ENCODE measurements at places on chromosomes 1 and 21.

DNA sequence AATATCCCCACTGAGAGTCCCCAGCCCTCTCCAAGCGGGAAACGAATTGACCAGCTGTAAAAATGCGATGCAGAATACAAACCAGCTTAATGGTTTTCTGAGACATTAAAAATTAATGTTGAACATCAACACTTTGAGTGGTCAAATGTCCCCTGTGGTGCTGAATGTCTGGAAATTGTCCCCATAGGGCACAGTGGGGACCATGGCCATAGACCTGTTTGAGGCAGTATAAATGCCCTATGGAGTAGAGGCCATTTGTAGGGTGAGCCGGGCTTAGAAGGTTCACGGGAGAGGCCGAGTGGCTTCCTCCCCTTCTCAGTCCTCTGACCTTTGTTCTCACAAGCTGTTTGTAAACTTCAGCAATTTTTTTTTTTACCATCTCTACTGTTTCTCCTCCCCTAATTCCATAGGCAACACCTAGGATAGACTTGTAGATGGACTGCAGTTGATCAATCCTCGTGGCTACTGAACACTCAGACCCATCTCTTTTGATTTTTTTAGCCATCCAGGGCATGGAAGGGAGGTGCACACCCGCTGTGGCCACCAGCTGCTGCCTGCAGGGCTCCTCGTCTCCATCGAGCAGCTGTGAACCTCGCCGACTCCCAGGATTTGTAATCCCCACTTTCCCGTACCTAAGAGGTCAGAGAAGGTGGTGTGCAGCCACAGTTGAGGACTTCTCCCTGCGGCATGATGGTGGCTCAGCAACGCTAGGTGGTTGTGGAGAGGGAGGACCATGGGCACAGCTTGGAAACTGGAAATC lies 41.0 kb downstream of the KAZN start:
- no peak for ATAC-seq
- H3K36me3 ChIP-seq, result no peaks in the 10 kb centered on the region
- no peaks in the 10 kb centered on the region for H3K4me1 ChIP-seq
- no peak overlapping the region for H3K4me3 ChIP-seq
- H3K27me3 ChIP-seq, result no peaks in the 10 kb centered on the region

DNA sequence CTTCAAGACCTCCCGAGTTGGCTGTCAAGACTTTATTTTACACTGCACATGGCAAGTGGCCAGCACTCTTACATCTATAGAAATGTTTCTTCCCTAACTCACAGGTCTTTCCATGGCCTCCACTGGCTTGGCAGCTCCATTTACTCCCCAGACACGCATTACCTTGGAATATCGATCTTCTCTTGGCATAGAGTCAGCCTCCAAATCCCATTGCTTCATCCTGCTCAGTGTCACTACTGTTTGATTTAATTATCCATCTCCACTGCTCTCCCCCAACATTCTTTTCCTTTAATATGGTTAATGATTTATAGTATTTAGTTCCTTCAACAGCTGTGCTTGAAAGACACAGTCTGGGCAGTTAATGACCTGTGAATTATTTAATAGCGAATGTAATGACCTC lies 241.2 kb upstream of the MAP1LC3C start:
- H3K4me1 ChIP-seq, result peaks cover 5% of the 10 kb centered on the region
- H3K27me3 ChIP-seq, result no peaks in the 10 kb centered on the region
- no peaks in the 10 kb centered on the region for H3K36me3 ChIP-seq
- no peak for ATAC-seq

- H3K36me3 ChIP-seq, result no peaks in the 10 kb centered on the region
- ATAC-seq, result no peak
- no peak overlapping the region for H3K27ac ChIP-seq
- no peak overlapping the region for H3K4me3 ChIP-seq
- H3K27me3 ChIP-seq, result peaks cover 25% of the 10 kb centered on the region
- no peaks in the 10 kb centered on the region for H3K4me1 ChIP-seq
These were observed 6.6 kb upstream of the AK4 start for GRCh38 chr1:65141394-65141793.

- H3K36me3 ChIP-seq, result no peaks in the 10 kb centered on the region
- peaks cover 13% of the 10 kb centered on the region for H3K4me1 ChIP-seq
- H3K27ac ChIP-seq, result no peak overlapping the region
- H3K27me3 ChIP-seq, result peaks cover 14% of the 10 kb centered on the region
- H3K4me3 ChIP-seq, result no peak overlapping the region
These were observed 1.7 kb upstream of the C2CD2 start for GRCh38 chr21:41955516-41955915.

- H3K27ac ChIP-seq, result no peak overlapping the region
- H3K36me3 ChIP-seq, result no peaks in the 10 kb centered on the region
- peaks cover 40% of the 10 kb centered on the region for H3K27me3 ChIP-seq
These were observed 339.1 kb downstream of the NTNG1 start for GRCh38 chr1:107479865-107480350.

DNA sequence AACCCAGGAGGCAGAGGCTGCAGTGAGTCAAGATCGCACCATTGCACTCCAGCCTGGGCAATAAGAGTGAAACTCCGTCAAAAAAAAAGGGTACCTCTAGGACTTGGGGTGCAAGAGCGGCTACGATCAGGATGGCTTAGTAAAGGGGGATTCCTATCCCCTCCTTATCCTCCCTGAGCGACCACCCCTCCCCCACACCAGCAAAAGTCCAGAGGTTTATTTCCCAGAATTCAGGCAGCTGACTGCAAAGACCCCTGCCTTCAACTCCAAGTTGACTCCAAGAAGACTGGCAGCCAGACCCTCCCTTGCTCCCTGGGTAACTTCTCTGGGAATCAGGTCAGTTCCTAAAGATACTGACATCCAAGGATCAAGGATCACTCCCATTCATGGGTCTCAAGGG lies 12.4 kb upstream of the PRDM16 start:
- no peaks in the 10 kb centered on the region for H3K4me1 ChIP-seq
- peaks cover 6% of the 10 kb centered on the region for H3K27me3 ChIP-seq
- H3K36me3 ChIP-seq, result no peaks in the 10 kb centered on the region

GRCh38 chr1:2204415-2205190 lies 10.0 kb upstream of the FAAP20 start:
- peak; percentile 24 for ATAC-seq
- no peaks in the 10 kb centered on the region for H3K27me3 ChIP-seq
- H3K4me1 ChIP-seq, result peaks cover under 1% of the 10 kb centered on the region
- H3K4me3 ChIP-seq, result no peak overlapping the region

GRCh38 chr1:16213013-16213412 lies 561 bp upstream of the ARHGEF19 start:
- no peak for ATAC-seq
- H3K27me3 ChIP-seq, result no peaks in the 10 kb centered on the region
- H3K36me3 ChIP-seq, result no peaks in the 10 kb centered on the region
- H3K4me1 ChIP-seq, result peaks cover 4% of the 10 kb centered on the region
- H3K4me3 ChIP-seq, result no peak overlapping the region

DNA sequence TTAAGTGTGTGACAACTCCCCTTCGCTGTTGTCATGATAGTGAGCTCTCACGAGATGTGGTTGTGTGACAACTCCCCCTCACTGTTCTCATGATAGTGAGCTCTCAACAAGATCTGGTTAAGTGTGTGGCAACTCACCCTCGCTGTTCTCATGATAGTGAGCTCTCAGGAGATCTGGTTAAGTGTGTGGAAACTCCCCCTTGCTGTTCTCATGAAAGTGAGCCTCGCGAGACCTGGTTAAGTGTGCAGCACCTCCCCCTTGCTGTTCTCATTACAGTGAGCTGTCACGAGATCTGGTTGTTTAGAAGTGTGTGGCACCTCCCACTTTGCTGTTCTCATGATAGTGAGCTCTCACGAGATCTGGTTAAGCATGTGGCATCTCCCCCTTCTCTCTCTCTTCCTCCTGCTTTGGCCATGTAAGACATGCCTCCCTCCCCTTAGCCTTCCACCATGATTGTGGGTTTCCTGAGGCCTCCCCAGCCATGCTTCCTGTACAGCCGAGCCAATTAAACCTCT lies 25.1 kb upstream of the LSS start:
- H3K27me3 ChIP-seq, result no peaks in the 10 kb centered on the region
- H3K4me3 ChIP-seq, result peak overlapping the region; percentile 48
- H3K4me1 ChIP-seq, result peaks cover 20% of the 10 kb centered on the region
- H3K36me3 ChIP-seq, result peaks cover 100% of the 10 kb centered on the region
- peak overlapping the region; percentile 89 for H3K27ac ChIP-seq

- H3K36me3 ChIP-seq, result no peaks in the 10 kb centered on the region
- no peak for ATAC-seq
- no peaks in the 10 kb centered on the region for H3K4me1 ChIP-seq
- peaks cover 7% of the 10 kb centered on the region for H3K27me3 ChIP-seq
These were observed 166.4 kb downstream of the PSMG1 start for GRCh38 chr21:39016740-39017315.

DNA sequence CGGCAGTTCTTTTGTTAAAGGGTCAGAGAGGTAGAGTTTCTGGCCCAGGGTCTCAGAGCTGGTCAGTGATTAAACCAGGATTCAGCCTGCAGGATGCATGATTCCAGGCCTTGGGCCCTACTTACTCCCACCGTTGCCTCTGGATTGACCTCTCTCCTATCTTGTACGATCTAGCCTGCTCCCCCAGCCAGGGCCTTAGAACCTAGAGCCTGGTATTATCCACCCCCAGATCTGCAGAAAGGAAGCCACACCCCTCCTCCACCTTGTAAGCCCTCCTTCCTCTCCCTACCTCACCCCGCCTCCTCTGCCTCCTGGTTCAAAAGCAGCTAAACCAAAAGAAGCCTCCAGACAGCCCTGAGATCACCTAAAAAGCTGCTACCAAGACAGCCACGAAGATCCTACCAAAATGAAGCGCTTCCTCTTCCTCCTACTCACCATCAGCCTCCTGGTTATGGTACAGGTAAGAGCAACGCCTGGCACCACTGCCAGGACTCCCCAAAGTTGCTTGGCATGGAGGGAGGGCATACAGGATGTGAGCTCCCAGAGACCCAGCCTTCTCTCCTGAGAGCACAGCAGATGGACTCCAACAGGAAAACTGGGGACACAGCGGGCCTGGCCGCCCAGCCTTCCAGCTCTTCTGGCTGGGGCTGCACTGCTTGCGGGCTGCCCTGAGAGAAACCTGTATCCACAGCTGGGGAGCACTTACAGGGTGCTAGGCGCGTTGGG lies at the start of gene CD52:
CD52 (plus strand) TSS at position 347 of the 726 bp plus-strand sequence; CDS start at position 407, 60 bp downstream.
- H3K36me3 ChIP-seq, result peaks cover 53% of the 10 kb centered on the region
- H3K4me1 ChIP-seq, result peaks cover 36% of the 10 kb centered on the region
- H3K27ac ChIP-seq, result peak within 1 kb of the TSS; percentile 96
- ATAC-seq, result peak; percentile 65

DNA sequence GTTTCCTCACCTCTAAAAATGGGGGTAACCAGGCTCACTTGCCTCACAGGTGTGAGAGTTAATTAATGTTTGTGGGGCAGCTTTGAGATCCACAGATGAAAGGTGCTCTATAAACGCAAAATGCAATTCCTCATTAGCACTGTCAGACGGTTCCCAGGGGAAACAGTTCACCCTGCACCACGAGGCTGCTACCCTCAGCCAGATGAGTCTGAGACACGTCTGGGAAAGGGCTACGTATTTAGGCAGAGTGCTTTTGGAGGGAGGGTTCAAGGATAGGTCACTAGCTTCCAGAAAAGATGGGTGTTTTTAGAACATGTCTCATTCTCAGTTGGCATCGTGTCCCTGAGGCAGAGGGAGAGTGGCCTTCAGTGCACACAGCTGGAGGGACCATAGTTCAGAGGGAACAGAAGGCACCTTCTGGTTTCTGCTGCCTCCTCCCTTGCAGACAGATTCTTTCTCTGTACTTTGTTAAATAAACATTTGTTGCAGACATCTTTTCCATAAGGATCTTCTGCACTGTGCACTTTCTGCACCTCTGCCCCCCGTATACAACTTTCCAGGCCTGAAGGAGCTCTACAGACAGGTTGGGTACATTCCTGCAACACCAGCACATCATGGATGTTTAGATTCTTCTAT lies 139.9 kb downstream of the CLIC6 start:
- peak overlapping the region; percentile 78 for H3K4me3 ChIP-seq
- peaks cover 100% of the 10 kb centered on the region for H3K36me3 ChIP-seq
- no peaks in the 10 kb centered on the region for H3K27me3 ChIP-seq
- peaks cover 76% of the 10 kb centered on the region for H3K4me1 ChIP-seq

- H3K4me1 ChIP-seq, result peaks cover 9% of the 10 kb centered on the region
- no peak overlapping the region for H3K27ac ChIP-seq
These were observed 12.9 kb upstream of the CD55 start for GRCh38 chr1:207308451-207309190.

- ATAC-seq, result no peak
- H3K27ac ChIP-seq, result no peak overlapping the region
- no peak overlapping the region for H3K4me3 ChIP-seq
- peaks cover 25% of the 10 kb centered on the region for H3K27me3 ChIP-seq
These were observed 92.8 kb downstream of the ETS2 start for GRCh38 chr21:38898422-38899096.

DNA sequence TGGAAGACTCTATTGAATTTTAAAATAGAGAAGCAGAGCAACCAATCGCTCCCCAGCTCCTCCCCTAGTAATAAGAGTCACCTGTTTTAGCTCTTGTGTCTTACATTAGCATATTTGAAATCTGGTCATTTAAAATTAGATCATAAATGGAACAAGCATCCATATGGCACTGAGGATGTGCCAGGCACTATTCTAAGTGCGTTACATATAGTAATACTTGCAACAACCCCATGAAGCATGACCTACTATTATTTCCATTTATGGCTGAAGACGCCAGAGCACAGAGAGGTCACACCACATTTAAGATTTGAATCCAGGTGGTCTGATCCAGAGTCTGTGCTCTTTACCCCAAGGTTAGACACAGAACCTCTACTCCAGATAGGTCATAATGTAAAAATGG lies 82.0 kb upstream of the HIVEP3 start:
- H3K36me3 ChIP-seq, result no peaks in the 10 kb centered on the region
- no peak overlapping the region for H3K4me3 ChIP-seq
- peaks cover 6% of the 10 kb centered on the region for H3K4me1 ChIP-seq
- H3K27ac ChIP-seq, result peak overlapping the region; percentile 16

DNA sequence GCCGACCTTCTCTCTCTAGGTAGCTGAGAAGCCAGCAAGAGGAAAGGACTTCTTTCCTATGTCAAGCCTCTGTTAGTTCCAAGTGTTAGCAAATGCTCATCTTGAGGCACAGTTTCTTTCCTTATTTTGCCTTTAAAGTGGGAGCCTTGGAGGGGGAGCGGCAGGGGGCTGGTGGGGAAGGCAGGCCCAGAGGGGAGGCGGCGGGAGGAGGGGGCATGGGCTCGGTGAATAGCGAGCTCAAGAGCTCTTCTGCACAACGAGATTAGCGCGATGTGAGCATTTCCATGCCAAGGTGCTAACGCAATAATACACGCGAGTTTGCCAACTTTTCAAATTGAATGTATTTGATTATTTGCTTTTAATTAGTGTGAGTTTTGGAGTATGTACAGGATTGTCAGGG lies 372.6 kb downstream of the RPS6KC1 start:
- no peak for ATAC-seq
- no peaks in the 10 kb centered on the region for H3K36me3 ChIP-seq
- no peaks in the 10 kb centered on the region for H3K4me1 ChIP-seq

GRCh38 chr1:58660105-58660504 lies 39.8 kb downstream of the MYSM1 start:
- H3K36me3 ChIP-seq, result peaks cover 99% of the 10 kb centered on the region
- H3K4me1 ChIP-seq, result no peaks in the 10 kb centered on the region
- peak overlapping the region; percentile 31 for H3K27ac ChIP-seq
- H3K4me3 ChIP-seq, result no peak overlapping the region
- ATAC-seq, result no peak

- no peaks in the 10 kb centered on the region for H3K27me3 ChIP-seq
- H3K36me3 ChIP-seq, result no peaks in the 10 kb centered on the region
- peaks cover 14% of the 10 kb centered on the region for H3K4me1 ChIP-seq
These were observed 57.0 kb upstream of the SYNC start for GRCh38 chr1:32759521-32759981.

Measured in activated T-helper 17 cell treated with anti-CD3 and anti-CD28 coated beads, Interleukin-2, amount 50 U/mL, for 72 hours (primary cell).